ENCODE measurements at places on chromosomes 5 and 9.

GRCh38 chr9:8346296-8346695 is 546.7 kb upstream of the DMAC1 start:
- DNase-seq = no peak

- DNase-seq = no peak
Measured at GRCh38 chr9:83444110-83444509, 94.1 kb downstream of the FRMD3 start.

GRCh38 chr5:67353500-67354450 is 157.2 kb upstream of the CD180 start:
- no peak for DNase-seq

- DNase-seq = no peak
Measured at GRCh38 chr5:167916261-167916691, 375.2 kb upstream of the WWC1 start.

GRCh38 chr5:17727098-17727497 is 92.8 kb downstream of the TAF11L14 start:
- no peak for DNase-seq

GRCh38 chr9:754150-754931 is 87.2 kb upstream of the DMRT1 start:
- no peak for DNase-seq

DNA sequence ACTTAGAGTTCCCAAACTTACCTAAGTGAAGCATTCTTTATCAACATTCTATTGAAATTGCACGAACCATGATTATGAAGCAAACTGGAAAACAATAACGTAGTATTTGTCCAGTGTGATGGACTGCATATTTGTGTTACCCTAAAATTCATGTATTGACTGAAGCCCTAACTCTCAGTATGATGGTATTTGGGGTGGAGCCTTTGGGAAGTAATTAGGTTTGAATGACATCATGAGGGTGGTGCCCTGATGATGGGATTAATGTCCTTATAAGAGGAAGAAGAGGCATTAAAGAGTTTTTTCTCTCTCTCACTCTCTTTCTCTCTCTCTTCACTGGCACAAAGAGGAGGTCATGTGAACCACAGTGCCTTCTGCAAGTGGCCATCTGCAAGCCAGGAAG is 365.4 kb upstream of the PTGER4 start:
- no peak for DNase-seq

DNA sequence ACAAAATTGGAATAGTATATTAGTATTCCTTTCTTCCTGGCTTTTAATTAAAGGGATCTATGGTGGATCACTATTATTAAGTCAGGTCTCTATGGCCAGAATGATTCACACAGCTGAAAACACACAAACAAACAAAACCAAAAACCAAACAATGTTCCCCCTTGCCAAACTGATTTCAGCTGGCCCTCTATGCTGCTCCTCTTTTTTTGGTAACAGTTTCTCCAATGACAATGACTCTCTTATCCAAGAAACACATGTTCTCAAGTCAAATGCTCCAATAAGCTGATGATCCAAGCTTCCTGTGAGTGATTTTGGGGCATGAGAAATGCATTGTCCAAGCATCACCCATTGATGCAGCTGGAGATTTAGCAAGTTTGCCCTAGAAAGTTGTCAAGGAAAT is 193.4 kb upstream of the TUT7 start:
- DNase-seq = no peak

DNA sequence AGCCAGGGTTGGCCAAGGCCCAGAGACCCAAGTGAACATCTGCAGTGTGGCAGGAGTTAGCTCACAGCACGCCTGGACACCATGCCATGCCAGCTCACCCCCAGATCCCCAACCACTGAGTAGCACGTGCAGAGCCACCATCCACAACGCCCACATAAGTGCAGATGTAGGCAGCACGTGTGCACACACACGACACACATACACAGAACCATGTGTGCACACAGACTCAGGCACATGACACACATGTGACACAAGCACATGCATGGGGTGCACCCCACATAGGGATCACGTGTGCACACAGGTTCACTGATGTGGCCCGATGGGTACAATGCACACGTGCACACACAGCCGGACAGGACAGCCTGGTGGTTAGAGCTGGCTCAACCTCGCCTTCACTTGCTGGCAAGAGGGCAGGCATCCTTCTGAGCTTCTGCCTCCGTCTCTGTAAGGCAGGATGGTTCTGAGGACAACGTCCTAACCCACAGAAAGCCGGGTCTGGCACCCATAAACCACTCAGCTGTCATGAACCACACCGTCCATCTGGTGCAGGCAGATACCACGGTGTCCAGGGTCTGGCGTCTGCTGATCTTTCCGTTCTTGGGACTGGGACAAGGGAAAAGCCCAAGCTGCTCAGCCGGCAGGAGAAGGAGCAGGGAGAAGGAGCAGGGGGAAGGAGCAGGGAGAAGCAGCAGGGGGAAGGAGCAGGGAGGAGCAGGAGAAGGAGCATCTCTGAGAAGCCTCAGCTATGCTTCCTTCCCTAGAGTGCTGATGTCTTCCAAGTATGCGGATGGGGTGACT is 12.0 kb downstream of the LRRC26 start:
- no peak for DNase-seq

DNA sequence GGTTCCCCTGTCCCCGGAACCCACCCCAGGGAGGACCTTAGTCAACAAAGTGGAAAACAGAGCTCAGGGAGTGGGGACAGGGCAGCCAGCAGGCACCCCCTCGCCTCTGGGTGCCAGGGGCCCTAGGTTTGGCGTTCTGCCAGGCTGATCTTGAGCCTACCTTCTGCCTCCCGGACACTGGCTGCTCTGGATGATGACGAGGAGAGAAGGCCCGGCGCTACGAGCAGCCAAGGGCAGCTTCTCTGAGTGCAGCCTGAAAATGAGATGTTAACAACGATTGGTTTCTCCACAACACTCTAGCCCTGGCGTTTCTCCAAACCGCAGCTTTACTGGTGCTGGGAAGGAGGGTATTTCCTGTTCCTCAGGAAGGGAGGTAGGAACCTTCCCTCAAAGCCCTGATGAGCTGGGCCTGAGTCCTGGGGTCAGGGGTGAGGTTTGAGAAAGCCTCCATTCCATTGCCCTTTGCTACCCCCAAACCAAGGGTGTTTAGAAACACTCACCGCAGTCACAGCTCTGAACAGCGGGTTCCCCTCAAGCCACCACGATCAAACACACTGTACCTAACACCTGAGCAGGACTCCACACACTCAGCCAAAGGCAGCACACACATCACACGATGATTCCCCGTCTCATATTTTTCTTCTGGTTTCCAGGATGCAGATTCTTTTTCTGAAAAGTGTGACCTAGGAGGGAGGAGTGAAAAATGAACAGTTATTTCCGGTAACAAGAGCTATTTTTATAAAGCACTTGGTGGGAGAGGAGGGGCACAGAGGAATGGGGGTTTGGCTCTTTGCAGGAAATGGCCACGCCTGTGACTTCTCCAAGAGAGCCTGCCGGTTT is at the start of gene STING1:
Gene STING1, minus strand, starts transcription at position 709 of the 840 bp plus-strand sequence. CDS start 1,054 bp downstream, outside the sequence.
- DNase-seq = peak; percentile 67

GRCh38 chr5:111075520-111075919 is 4.0 kb downstream of the TSLP start:
- no peak for DNase-seq
